Thyroid gland (tissue), 4 donors: ENCODE measurements at places on chromosomes 2 and 18.

DNA sequence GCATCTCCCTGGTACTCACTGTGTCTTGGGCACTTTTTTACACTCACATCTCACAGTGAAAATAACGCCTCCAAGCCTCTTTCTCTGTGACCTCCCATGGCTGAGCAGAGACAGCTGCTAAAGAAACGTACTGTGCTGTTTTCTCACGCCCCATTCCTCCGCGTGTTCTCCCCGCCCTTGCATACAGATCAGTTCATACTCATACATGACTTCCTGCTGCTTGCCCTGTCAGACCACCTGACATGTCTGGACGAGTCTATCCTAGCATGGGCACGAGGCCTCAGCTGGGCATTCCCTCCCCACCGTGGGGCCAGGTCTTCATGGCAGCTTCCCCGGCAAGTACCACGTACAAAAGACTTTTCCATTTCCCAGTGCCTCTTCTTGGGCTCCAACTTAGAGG is 21.2 kb upstream of the IL1A start:
- no peak for DNase-seq

DNA sequence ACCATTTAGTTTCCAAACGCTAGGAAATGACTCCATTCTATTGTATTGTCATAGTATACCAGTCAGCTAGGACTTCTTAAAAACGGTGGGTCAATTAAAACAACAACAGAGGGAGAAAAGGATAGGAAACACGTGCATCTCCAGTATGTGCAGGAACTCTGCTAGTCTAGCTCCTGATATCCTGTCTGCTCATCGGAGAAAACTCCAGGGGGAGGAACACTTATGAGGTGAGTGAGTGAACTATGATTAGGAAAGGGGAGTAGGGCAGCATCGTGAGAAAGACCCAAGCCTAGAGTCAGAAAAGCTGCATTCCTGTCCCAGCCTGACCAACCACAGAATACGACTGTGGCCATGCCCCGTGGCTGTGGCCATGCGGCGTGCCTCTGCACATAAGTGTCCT is 34.2 kb downstream of the DTNB start:
- no peak for DNase-seq

DNA sequence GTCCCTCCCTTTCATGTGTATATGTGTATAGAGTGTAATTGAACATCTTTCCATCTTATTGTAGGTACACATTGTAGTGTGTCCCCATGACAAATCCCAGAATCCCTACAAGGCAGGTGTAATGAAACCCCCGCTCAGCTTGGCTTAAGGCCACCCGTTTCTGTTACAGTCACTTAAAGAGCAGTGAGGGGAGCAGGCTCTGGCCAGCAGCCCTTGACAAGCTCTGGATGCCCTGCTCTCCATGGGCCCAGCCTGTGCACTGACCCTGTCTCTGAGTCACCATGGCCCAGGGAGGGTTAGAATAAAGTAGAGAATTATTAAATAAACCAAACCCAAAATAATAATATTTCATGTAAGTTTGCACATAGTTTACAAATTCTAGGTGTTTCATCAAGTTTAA is 17.2 kb upstream of the MAL start:
- DNase-seq, result peak; percentile 80

DNA sequence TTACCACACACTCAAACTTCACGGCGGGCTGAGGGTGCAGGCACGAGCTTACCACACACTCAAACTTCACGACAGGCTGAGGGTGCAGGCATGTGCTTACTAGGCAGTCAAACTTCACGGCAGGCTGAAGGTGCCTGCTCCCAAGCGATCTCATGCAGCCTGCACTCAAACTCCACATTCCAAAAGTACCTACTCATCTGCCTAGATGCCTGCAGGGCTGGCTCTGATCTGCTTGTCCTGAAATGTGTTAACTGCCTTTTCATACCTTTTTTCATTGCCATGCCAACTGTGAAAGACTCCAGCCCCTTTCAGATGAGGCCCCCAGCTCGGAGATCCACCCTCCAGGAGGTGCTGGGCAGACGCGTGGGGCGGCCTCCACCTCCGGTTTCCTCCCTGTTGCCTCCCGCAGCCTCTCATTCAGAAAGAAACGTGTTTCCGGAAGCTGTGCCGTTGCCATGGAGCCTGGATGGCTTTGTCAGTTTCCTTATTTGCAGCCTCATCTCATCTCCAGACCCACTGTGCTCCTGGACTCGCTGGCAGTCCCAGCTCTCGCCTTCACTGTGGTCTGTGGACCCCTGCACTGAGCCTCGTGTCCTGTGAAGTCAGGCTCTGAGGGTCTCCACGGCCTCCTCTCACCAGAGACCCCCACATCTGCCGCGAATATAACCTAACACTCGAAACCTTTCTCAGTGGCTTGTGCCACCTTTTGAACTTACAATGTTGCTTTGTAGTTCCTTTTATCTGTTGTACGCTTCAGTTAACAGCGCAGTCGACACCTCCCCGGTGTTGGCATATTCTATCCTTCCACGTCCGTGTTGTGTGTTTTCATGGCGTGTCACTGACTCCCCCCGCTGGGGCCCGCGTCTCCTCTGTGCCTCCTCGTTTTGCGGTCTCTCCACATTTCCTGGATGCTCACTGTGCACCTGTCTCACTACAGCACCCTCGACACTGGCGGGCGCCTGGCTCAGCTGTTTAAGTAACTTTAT is 106.1 kb upstream of the ALKAL2 start:
- no peak for DNase-seq

- no peak for DNase-seq
Measured at GRCh38 chr2:205658572-205658971, 23.7 kb upstream of the NRP2 start.

- DNase-seq, result no peak
Measured at GRCh38 chr2:63192169-63192888, 141.7 kb downstream of the OTX1 start.

GRCh38 chr2:121081701-121082100 is 203.3 kb downstream of the TFCP2L1 start:
- DNase-seq, result no peak

GRCh38 chr2:64840426-64840881 is 148.7 kb upstream of the SLC1A4 start:
- DNase-seq, result no peak

- no peak for DNase-seq
Measured at GRCh38 chr18:31049189-31049588, 6.6 kb upstream of the DSC3 start.

GRCh38 chr2:27245626-27246025 is 17.2 kb downstream of the SLC30A3 start:
- DNase-seq, result no peak

DNA sequence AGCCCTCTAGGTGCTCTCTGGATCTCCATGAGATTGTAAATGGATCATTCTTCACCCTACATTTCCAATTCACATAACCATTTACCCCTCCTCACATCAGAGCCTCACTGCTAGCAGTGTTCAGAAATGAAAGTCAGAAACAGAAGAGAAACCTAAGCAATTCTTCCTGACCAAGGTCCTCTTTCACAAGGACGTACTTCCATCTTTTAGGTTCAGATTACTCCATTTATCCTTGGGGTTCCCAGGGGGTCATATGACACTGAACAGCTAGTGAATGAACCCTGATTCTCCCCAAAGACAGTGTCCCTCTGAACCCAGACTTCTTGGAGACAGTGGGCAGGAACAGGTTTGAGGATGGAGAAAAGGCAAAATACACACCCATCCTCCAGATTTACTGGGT is 12.9 kb upstream of the MARCO start:
- no peak for DNase-seq

DNA sequence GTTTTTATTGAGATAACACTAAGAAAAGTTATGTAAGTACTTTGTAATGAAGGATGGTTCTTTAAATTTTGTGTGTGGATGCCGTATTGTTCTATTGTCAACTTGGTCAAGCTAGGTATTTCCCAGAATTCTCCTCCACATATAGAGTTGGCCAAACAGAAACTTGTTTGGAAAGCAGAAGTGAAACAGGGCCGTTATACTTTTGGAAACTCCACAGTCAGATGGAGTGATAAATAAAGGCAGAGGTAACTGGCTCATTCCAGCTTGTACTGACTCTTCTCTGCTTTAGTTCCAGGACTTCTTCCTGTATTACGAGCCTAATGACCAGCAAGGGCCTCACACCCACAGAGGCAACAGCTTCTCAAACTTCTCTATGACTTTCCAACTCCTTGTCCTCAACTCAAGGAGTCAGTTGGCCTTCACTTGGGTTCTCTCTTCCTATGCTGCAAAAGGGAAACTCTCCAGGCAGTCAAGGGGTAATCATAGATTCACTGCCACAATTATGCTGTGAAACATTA is 16.4 kb upstream of the STARD7 start:
- no peak for DNase-seq

GRCh38 chr2:84939426-84940087 is 31.4 kb upstream of the KCMF1 start:
- no peak for DNase-seq

DNA sequence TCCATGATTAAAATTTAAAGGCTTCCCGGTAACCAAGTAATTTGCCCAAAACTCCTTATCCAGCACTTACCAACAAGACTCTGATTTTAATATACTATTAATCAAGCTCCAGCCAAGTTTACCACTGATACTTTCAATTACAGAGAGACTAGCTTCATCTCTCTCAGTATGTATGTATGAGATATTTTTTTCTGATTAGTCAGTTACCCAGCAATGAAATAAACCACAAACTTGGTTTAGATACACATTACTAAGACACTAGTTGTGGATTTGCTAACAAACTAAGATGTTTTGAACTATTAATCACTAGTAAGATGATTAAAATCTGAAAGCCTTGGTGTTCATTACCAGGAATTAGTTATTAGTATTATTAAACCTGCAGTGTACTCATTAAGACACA is 1272.2 kb upstream of the ACVR2A start:
- DNase-seq, result no peak

GRCh38 chr18:24446453-24446852 is 14.0 kb upstream of the HRH4 start:
- no peak for DNase-seq

- DNase-seq, result peak; percentile 53
Measured at GRCh38 chr2:64522843-64523428, 1.2 kb upstream of the AFTPH start.

GRCh38 chr18:74533666-74534065 is 634 bp upstream of the CNDP1 start:
- no peak for DNase-seq

DNA sequence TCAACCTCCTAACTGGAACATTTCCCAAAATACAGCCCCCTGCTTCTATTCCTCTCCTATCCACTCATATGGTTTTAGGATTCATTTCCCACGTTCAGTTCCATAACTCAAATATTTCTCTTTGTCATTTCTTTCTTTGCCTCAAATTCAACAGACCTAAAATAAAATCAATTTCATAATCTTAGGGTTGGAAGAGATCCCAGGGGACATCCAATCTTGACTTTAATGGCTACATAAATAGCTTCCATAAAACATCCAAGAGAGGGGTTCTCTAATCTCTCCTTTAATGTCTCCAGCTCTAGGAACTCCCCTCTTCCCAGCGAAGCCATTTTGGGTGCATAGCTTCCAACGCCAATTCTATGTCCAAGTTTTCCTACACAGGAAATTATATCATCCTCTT is 33.8 kb downstream of the RBKS start:
- no peak for DNase-seq

GRCh38 chr18:61749031-61749430 is 143.8 kb downstream of the RNF152 start:
- no peak for DNase-seq

GRCh38 chr2:98524168-98524567 is 79.5 kb downstream of the INPP4A start:
- no peak for DNase-seq

DNA sequence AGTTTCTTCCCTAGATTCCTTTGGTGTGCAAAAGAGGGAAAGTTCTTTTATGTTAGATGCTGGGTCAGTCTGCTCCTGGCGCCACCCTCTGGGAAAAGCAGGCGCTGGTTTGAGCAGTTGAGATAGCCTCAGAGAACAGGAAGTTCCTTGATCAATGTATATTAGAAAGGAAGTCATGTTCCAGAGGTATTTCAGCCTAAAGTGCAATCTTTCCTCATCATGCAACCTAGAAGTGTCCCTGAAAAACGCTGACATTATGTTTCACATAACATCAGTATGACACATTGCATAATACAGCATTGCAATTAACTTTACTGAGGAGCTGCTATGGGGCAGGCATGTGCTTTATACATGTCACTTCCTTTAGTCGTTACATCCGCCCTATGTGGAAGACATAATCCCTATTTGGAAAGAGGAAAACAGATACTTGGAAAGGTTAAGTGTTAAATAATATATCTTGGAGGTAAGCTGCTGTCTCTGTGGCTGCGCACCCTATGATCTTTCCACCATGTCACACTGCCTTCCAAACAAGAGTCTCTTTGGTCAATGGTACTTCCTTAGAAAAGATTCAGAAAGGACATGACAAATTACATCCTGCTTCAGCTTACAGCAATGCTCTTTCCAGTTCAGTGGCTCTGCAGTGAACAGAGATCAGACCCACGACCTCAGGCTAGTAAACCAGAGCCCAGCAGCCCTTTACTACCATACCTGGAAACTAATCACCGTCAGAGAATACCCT is 369.7 kb downstream of the RAD51AP2 start:
- DNase-seq, result peak; percentile 10

- no peak for DNase-seq
Measured at GRCh38 chr2:176461809-176462670, 192.8 kb downstream of the MTX2 start.

- DNase-seq, result no peak
Measured at GRCh38 chr2:21650569-21650968, 526.8 kb downstream of the TDRD15 start.

GRCh38 chr2:47373747-47374146 is 29.2 kb upstream of the MSH2 start:
- DNase-seq, result peak; percentile 66

DNA sequence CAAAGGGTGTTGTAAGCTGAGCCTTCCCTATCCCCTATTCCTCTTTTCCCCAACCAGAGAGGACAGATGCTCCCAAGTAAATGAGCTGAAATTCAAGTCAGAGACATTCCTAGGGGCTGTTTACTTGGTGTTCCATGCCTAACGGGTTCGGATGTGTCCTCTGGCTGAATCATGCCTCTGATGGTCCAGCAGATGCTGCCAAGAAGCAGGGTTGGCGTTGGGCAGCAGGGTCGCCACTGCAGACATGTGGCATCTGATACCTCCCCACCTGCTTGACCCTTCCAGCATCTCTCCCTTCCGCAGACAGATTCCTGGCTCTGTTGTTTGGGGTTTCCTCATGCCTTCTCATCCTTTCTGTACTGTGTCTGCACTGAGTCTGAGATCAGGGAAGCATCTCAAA is 108.3 kb downstream of the HNRNPLL start:
- no peak for DNase-seq

GRCh38 chr2:69242651-69243051 is 144.4 kb downstream of the GFPT1 start:
- no peak for DNase-seq

DNA sequence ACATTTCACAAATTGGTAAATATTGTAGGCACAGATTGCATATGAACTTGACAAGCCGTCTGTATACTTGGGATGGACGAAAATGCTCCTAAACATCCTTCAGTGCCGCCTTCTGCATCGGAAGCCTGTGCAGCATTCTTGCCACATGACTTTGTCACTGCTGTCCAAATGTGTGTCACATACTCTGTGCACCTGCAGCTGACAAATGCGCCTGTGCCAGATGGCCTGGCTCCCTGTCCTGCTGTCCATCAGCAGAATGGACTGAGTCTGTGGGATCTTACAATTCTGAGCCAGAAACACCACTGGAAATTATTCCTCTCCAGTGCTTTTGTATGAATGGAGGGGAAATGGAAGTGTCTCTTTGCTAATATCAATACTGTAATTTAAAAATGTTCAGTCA is 89.9 kb downstream of the DCDC2C start:
- no peak for DNase-seq
